ENCODE measurements at places on chromosomes 7 and 10. TPM values are rescaled to one million over a fixed set of nuclear protein-coding genes. Genes with fewer than 3 reads are reported as not detected.

GRCh38 chr10:31678139-31678536, 250.5 kb downstream of the ARHGAP12 start:
- H3K4me1 ChIP-seq, result no peaks in the 10 kb centered on the region
- no peak overlapping the region for H3K4me3 ChIP-seq
- no peak overlapping the region for H3K27ac ChIP-seq
- H3K27me3 ChIP-seq, result peaks cover 6% of the 10 kb centered on the region
- no peak for DNase-seq
- H3K36me3 ChIP-seq, result peaks cover under 1% of the 10 kb centered on the region

Gene COBL
- not detected for total RNA-seq

DNA sequence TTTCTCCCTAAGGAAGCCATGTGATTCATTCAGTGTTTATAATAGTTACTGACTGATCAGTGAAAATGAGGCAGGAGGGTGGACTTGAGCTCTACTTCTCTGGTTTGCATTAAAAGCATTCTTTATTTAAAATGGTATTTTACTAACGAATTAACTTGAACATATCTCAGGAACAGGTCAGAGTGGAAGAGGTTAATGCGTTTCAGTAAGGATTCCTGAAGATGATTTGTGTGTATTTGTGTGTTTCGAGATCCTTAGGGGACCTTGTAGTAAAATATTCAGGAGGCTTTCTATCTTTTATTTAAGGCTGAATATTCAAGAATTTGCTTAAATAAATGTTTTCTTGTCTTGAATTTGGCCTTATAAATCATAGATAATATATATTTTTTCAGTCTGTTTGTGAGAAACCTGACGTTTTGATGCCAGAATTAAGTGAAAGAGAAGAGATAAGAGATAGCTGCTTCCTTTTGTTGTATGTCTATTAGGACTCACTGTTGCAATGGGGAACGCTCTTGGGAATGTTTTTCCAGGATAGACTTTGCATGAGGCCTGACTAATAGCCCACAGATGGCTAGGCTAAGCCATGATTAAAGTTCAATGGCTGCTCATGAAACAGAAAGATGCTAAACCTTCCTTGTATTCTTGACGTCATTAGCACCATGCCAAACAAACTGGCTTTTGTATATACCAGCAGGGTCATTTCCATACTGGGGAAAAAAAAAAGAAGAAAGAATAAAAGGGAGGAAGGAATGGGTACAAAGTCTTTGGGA, 93.8 kb upstream of the MTPN start:
- H3K4me1 ChIP-seq, result no peaks in the 10 kb centered on the region
- no peak overlapping the region for H3K27ac ChIP-seq
- no peaks in the 10 kb centered on the region for H3K36me3 ChIP-seq

DNA sequence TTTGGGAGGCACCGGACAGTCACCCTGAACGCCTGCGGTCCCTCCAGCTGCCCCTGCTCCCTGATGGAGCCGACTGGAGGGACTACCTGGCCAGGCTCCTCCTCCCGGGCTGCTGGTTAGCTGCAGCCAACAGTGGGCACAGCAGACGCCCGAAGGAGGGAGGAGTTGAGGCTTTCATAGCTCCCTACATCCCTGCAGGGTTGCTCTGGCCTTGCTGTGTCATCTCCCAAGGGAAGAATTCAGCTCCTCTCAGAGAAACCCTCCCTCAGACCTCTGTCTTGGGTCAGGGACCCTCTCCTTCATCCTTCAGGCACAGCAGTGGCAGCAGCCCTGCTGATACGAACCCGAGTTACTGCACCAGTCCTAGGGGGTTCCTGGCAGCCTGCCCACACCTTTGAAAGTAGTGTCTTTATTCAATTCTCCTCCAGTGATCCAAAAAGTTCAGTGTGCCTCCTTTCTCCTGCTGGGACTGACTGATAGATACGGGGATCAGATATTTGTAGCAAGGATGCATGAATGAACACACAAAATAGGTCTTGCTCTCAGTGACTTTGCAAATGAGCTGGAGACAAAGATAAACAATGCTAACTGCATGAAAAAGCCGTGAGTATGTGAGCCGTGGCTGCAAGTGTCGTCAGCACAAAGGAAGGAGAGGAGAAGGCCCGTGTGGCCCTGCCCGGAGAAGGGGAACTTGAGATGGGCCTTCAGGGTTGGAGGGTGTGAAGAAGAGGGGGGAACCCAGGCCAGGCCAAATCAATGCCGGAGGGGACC, 136.6 kb downstream of the PRKAG2 start:
- H3K4me3 ChIP-seq, result no peak overlapping the region
- no peaks in the 10 kb centered on the region for H3K27me3 ChIP-seq
- H3K4me1 ChIP-seq, result peaks cover 14% of the 10 kb centered on the region
- H3K27ac ChIP-seq, result no peak overlapping the region
- H3K36me3 ChIP-seq, result no peaks in the 10 kb centered on the region

Measured in natural killer cell treated with Interleukin-12 subunit alpha and Interleukin-12 subunit beta and Interleukin-15 and Interleukin-18, amount 100 ng/mL, for 72 hours (primary cell).